ENCODE measurements at places on chromosomes 12 and 14.

- DNase-seq = no peak
Measured at GRCh38 chr12:79069009-79069408, 204.4 kb downstream of the SYT1 start.

- no peak for DNase-seq
Measured at GRCh38 chr12:50032854-50033581, 7.7 kb upstream of the RACGAP1 start.

- no peak for DNase-seq
Measured at GRCh38 chr14:86596024-86596423, 1066.1 kb downstream of the FLRT2 start.

DNA sequence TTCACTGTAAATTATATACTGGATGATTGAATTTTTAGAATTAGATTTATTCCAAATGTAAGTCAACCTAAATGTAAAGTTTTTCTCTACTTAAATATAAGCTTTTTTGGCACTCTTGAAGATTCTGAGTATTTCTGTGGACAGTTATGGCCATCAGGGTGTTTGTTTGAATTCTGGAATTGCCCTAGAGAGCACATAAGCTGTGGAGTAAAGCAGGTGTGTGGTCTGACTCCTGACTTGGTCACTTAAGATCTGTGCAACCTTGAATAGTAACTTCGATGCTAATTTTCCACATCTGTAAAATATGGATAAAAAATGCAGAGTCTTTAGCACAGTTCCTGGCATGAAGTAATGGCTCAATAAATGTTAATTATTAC lies 64.4 kb downstream of the FUT8 start:
- DNase-seq = no peak

DNA sequence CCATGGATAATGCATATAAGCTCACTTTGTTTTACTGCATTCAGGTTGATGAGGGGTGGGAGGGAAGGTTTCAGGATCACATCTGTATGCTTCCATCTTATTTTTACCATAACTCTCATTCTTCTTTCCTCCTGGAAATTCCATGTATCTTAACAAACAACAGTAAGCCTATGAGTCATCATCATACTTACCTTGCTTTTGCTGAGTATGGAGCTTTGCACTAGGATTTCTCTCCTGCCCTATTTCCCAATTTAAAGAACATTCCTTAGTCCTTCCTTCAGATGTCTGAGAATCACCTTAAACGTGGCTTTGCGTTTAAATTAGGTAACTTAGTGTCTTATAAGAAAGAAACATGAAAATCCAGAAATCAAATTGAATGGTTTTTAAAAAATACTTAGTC lies 1.6 kb upstream of the CLEC14A start:
- no peak for DNase-seq

- no peak for DNase-seq
Measured at GRCh38 chr14:83827383-83827782, 1702.6 kb upstream of the FLRT2 start.

DNA sequence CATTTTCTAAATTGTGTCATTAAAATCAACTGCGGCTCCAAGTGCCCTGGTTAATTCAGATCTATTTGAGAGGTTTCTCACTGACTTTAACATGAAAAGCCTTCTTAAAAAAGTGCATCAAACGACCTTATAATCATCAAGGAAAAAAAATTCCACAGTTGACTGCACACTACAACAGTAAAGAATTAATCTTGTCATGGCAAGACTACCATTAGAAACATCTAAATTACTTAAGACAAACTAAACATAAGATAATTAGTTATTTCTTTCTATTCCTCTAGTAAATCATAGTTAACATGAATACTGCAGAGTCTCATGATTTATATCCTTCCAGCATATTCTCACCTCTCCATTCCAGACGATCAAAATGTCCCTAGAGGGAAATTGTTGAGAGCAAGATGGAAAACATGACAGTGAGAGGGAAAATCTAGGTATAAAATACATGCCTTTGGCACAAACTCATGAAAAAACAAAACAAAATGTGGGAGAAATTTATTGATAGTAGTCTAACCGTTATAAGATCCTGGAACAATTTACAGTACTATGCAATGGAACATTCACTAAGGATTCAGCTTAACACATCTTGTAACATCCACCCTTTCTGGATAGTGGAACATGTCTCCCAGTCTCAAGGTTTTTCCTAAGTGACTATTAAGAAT lies 112.5 kb downstream of the PRKD1 start:
- no peak for DNase-seq

- DNase-seq = no peak
Measured at GRCh38 chr14:54574528-54574927, 7.6 kb downstream of the SAMD4A start.

GRCh38 chr12:111251058-111251730 lies 117.7 kb downstream of the PHETA1 start:
- DNase-seq = no peak

DNA sequence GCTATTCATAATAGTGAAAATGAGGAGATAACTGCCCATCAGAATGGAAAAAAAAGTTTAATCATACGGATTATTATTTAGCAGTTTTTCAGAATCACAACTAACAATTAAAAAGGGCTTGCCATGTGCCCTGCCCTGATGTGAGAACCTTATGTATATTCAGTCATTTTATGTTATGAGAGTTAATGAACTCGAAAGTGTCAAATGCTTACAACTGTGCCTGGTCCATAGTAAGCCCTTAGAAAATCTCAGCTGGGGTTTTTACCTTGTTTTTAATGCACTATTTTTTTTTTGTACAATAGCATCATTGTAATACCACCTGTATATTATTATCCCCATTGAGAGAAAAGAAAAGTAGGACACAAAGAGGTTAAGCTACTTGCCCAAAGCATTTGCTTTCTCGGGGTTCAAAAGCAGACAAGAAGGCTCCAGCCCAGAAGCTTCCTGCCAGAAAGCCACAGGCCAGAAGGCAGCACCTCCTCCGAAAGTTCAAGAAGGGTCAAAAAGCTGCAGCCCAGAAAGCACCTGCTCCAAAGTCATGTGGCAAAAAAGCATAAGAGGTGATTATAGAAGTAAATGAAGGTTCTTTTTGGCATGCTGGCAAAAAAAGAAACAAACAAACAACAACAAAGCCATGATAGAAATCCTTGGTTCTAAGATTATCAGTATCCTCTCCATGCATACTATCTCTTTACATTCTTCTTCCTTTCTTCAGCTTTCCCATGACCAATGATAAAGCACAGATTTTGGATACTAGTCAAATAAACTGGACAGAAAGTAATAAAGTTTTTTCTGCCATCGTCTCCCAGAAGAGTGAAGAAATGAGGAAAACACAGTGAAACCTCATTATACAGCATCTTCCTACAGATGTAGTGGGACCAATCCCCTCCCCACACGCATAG lies 59.1 kb upstream of the NAP1L1 start:
- DNase-seq = no peak

Measured in NCI-H2081 treated with DMSO at 0.1 percent for 48 hours (cell line).